Daoy (cell line): ENCODE measurements at places on chromosomes 5 and 9. TPM values are rescaled to one million over a fixed set of nuclear protein-coding genes. Genes with fewer than 3 reads are reported as not detected.

PCDHA1 gene
- total RNA-seq: 0.42 and 1.2 TPM in 2 replicates

FANCG gene
- total RNA-seq: 43.0 and 48.1 TPM in 2 replicates

FGF10 gene
- not detected in 2 replicates for total RNA-seq

SPINK4 gene
- not detected in 2 replicates for total RNA-seq

C6 gene
- not detected in 2 replicates for total RNA-seq

MOCS2 gene
- 97.1 and 117 TPM in 2 replicates for total RNA-seq

ARL14EPL gene
- 1.3 TPM in 1 of 2 replicates, not detected in the other for total RNA-seq

CCDC183 gene
- total RNA-seq: 0.23 TPM in 1 of 2 replicates, not detected in the other

ARHGEF28 gene
- 0.65 and 3.9 TPM in 2 replicates for total RNA-seq

PCDHGB5 gene
- total RNA-seq: 0.09 TPM in 1 of 2 replicates, not detected in the other

NR2F1 gene
- total RNA-seq: 7.3 and 10.0 TPM in 2 replicates

ADRA1B gene
- total RNA-seq: 0.63 and 0.80 TPM in 2 replicates

PTPRD gene
- total RNA-seq: 4.5 and 5.7 TPM in 2 replicates

GPX3 gene
- 11.5 and 13.1 TPM in 2 replicates for total RNA-seq

C9orf85 gene
- total RNA-seq: 28.6 and 66.3 TPM in 2 replicates

SLU7 gene
- total RNA-seq: 62.4 and 64.4 TPM in 2 replicates

PCDHGA5 gene
- total RNA-seq: 0.23 and 0.39 TPM in 2 replicates

PCDHGB1 gene
- total RNA-seq: 1.4 and 1.5 TPM in 2 replicates

PITX1 gene
- total RNA-seq: 34.0 and 53.8 TPM in 2 replicates

GCNT4 gene
- 1.7 and 1.9 TPM in 2 replicates for total RNA-seq

ANKRD31 gene
- 0.11 TPM in 1 of 2 replicates, not detected in the other for total RNA-seq

PLAC8L1 gene
- total RNA-seq: 0.83 and 0.91 TPM in 2 replicates

GHR gene
- total RNA-seq: not detected in 2 replicates

SLC28A3 gene
- total RNA-seq: 0.06 and 0.36 TPM in 2 replicates

IFNA13 gene
- total RNA-seq: not detected in 2 replicates

ANKRD18A gene
- 1.1 and 1.5 TPM in 2 replicates for total RNA-seq

ECM2 gene
- total RNA-seq: 0.15 and 0.17 TPM in 2 replicates

DAB2IP gene
- 14.3 and 15.9 TPM in 2 replicates for total RNA-seq
